ENCODE measurements at places on chromosomes 16 and 17.

DNA sequence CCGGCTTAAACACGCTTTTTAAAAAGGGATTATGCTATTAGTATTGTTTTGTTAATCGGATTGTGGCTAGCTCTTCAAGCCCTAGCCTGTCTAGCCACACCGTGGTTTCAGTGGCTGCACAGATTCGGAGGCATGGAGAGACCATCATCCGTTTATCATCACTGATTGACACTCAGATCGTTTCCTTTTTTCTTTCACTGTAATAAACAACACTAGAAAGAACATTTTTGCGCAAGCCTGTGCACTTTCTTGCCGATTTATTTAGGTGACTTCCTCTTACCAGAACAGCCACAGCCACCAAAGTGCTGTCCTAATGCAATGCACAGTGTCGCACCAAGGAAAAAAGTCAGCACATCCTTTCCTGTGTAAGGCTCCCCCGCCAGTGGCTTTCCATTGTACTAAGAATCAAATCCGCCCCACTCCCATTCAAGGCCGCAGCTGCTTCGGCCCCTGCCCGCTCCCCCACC lies 78.2 kb downstream of the CRISPLD2 start:
- DNase-seq, result no peak

DNA sequence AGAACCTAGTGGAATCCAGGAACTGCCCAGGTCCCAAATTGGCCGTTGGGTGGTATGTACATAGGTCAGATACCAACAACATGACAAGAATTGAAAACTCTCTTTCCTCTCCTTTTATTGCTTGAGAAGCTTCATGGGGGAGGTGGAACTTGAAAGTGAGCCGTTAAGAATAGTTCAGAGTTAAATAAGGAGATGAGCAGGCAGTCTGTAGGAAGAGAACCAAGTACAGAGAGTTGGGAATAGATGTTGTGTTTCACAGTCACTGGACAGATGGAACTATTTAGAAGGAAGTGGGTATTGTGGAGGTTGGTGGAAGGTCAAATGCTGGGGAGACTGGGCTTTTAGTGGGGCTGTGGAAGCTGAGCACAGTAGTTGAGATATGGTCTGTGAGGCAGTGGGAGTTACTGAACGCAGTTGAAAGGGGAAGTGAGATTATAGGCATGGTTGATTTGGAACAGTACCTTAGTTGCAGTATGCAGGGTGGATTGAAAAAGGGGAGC lies 26.4 kb downstream of the ARHGAP44 start:
- no peak for DNase-seq

GRCh38 chr17:75809631-75810111 lies 25.1 kb downstream of the UNK start:
- no peak for DNase-seq

- no peak for DNase-seq
Measured at GRCh38 chr17:1967213-1967612, 57.9 kb downstream of the RTN4RL1 start.

- no peak for DNase-seq
Measured at GRCh38 chr16:80746231-80746630, 58.2 kb downstream of the CDYL2 start.

GRCh38 chr17:56521414-56522141 lies 71.9 kb upstream of the NOG start:
- no peak for DNase-seq

- no peak for DNase-seq
Measured at GRCh38 chr17:50790618-50791017, 23.3 kb upstream of the ANKRD40CL start.

GRCh38 chr16:75116081-75116910 lies at the start of gene LDHD:
Gene LDHD (minus strand): TSS chr16:75116780. CDS start chr16:75116720, 60 bp downstream.
- DNase-seq, result no peak

DNA sequence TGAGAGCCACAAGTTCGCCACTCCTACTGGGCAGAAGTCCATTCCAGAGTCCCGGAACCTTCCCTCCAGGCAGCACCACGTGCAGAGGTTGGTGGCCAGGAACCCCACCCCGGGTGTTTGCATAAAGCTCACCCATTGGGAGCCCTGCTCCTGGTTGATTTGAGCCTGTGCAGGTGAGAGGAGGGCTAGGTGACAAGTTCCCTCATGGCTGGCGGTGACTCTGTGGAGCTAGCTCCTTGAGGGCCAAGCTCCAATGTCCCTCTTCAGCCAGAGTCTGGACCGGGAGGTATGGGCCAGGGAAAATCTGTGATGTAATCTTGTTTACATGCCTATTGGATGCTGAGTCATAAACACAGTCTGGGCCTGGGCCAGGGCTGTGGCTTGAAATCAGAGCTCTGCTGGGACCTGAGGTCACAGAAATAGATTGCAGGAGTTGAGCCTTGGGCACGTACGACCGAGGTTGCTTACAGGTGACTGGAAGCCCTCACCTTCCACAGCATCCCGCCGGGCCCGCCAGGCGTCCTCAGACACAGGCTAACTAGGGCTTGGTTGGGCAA lies 118.9 kb downstream of the AATF start:
- DNase-seq, result no peak

- no peak for DNase-seq
Measured at GRCh38 chr16:7867831-7868230, 535.2 kb downstream of the RBFOX1 start.

DNA sequence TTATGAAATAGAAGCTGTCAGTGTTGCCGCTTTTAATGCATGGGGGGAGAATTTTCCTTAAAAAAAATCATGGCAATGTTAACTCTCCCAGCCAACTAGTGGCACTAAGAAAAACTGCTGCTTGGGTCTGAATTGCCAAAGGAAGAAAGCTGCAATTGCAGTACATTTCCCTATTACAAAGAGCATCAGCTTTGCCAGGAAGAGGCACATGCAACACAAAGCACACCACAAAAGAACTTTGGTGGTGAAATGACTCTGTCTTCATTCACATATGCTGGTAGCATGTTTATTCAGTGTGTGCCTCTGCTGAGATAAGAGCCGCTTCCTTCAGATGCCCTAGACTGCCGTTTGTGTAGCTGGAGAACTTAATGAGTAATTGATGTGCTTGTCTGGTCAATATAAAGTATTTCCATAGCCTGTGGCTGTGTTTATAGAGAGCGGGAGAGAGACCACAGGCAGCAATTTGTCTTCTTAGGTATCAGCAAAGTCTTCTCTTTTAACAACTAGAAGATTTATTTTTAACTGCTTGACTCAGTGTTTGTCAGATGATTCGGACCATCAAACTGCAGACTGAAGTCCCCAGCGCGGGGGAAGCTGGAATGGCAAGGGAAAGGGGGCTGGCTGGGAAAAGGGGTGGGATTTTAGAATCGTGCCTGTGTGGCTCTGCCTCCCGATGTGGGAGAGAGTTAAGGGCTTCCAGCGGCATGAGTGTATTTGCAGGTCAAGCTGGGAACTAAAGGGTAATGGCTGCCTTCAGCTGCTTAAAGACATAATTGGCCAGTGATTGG lies 115.1 kb downstream of the MRTFB start:
- peak; percentile 62 for DNase-seq

GRCh38 chr17:44255915-44256314 lies 12.0 kb downstream of the SLC4A1 start:
- no peak for DNase-seq

- no peak for DNase-seq
Measured at GRCh38 chr17:81488276-81488860, 24.2 kb downstream of the ACTG1 start.

DNA sequence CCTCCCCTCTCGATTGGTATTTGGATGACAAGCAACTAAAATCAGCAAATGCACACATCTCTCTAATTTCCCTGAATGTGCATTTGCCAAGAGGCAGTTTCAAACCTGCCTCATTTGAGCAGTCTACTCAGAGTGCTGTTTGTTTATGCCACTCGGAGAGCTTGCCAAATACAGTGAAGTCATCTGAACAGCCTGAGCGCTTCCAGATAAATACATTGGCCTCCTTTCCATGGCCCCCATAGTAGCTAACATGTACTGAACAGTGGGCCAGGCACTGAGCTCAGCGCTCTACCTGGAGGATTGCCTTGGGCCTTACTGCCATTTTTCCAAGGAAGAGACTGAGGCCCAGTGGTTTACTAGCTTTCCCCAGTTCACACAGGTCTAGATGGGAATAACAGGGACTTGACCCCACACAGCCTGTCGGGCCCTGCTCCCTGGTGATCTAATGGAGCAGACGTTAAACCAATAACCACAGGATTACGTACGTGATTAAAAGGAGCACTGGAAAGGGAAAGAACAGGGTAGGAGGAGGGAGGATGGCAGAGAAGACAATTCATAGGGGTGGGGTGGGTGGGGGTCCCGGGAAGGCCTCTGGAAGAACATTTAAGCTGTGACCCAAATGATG lies 18.7 kb upstream of the ANKRD40CL start:
- no peak for DNase-seq

- no peak for DNase-seq
Measured at GRCh38 chr16:75244844-75245758, 6.3 kb downstream of the BCAR1 start.

GRCh38 chr17:19281161-19281560 lies 44.0 kb downstream of the EPN2 start:
- no peak for DNase-seq

All from NCI-H2081 treated with DMSO at 0.1 percent for 48 hours (cell line).